Spleen (tissue), 13 donors: ENCODE measurements at places on chromosomes 13 and 19.

GRCh38 chr13:113923376-113924063 is 50.4 kb downstream of the C13orf46 start:
- peak; percentile 28 for DNase-seq

- no peak for DNase-seq
Observed at GRCh38 chr13:85970727-85971126, 171.5 kb upstream of the SLITRK6 start.

- no peak for DNase-seq
Observed at GRCh38 chr19:31352782-31353651, 3.8 kb upstream of the TSHZ3 start.

GRCh38 chr19:16895467-16896145 is 6.8 kb downstream of the F2RL3 start:
- no peak for DNase-seq

GRCh38 chr13:50990818-50991506 is 81.4 kb downstream of the RNASEH2B start:
- DNase-seq: no peak

DNA sequence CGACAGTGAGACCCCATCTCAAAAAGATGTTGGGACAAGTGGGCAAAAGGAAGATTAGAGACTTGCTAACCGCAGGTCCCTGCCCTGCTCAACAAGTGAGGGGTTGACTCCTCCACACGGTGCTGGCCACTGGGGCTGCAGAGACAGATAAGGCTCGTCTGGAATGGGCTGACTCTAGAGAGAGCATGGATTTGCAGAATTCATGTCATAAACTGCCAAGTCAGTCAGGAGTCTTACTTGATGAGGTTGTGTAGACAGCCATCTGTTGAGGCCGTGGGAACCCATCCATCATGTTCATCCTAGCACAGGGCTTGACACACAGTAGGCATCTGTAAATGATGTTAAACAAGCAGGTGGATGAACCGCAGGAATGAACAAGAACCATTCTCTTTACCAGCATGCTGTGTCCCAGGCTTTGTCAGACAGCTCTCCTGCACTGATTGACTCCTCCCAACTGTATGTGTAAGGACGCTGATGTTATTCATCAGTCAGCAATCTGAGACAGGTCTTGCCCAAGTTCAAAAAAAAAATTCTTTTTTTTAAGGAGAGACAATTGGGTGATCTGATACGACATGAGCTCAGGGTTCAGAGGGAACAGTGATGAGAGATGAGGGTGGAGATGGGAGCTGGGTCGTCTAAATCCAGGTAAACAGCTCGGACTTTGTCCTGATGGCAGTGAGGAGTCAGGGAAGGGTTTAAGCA is 8.8 kb downstream of the PAF1 start:
- DNase-seq: no peak

GRCh38 chr19:49423985-49424303 is 703 bp upstream of the PTH2 start:
- DNase-seq: no peak

GRCh38 chr19:31511696-31512095 is 162.5 kb upstream of the TSHZ3 start:
- DNase-seq: no peak

DNA sequence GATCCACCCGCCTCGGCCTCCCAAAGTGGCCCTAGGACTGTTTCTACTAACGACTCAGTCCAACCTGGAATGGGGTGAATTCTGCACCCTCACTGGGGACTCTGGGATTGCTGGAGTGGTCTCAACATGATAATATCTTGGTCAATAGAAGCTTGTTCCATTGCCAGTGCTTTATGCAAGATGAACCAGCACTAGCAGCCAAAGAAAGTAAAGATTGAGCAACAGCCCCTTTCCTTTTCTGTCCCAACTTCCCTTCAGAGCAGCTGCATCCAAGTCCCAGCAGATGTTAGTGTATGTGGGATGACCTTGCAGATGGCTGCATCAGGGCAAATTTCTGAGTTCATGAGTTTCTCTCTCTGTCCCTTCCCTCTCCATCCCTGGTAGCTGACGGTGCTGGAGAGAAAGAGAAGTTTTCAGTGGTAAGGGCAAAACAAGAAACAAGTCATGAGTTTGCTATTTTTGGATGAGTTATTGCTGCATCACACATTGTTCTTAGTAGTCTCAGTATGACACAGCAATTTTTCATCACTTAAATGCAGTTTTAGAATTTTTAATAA is 183.6 kb upstream of the EDNRB start:
- no peak for DNase-seq

- no peak for DNase-seq
Observed at GRCh38 chr13:67857581-67858310, 627.6 kb upstream of the PCDH9 start.

GRCh38 chr13:39888865-39889810 is 233.7 kb downstream of the COG6 start:
- no peak for DNase-seq

DNA sequence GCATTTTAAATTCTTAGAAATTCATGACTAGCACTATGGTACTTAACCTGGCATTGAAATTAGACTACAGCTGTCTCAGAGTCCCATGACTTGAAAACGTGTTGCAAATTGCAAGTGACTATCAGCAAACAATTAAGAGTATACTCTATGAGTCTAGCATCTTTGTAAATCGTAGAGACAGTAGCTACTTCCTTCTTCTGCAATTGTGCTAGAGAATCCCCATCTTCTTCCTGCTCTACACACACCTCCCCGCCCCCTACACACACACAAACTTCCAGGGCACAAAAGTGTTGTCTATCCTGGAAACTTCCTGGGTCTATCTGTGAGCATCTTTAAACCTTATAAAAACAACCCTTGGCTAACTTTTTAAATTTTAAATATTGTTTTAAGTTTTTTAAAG is 35.2 kb upstream of the MIR17HG start:
- DNase-seq: no peak

DNA sequence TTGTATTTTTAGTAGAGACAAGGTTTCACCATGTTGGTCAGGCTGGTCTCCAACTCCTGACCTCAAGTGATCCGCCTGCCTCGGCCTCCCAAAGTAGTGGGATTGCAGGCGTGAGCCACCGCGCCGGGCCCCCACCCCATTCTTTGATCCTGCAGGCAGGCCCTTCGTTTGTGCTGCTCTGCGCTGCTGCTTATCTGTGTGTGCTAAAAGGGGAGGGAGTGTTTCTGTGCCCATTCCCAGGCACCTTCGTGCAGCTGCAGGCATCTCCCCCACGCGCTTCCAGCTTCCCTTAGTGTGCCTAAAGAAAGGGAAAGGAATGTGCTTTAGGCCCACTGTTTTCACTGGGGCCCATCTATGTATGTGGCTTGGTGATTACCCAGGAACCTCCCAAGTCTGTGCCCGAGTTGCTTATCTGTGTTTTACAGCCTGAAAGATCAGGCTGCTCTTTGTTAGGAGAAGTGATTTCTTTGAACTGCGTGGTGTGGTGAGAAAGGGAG is 27.2 kb downstream of the EPN1 start:
- DNase-seq: peak; percentile 62

DNA sequence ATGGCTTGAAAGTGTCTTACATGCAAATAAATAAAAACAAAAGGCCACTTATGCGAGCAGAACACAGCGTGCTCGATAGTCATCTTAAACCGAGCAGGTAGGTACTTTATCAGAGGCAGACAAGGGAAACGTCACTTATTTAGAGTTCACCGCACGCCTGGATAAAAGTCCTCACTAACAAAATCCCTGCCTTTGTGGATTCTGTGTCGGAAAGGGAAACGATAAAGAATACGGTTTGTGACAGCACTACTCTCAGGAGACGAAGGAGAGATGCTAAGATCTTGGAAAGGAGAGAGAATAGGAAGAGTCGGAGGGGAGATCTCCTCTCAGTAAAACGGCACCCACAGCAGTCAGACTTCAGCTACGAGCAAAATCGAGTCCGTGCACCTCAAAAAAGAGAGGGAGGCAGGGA is 581 bp downstream of the RCBTB1 start:
- no peak for DNase-seq

- no peak for DNase-seq
Observed at GRCh38 chr19:28785971-28786370, 427.0 kb downstream of the UQCRFS1 start.

GRCh38 chr13:101082441-101082840 is 333.9 kb downstream of the NALCN start:
- no peak for DNase-seq

DNA sequence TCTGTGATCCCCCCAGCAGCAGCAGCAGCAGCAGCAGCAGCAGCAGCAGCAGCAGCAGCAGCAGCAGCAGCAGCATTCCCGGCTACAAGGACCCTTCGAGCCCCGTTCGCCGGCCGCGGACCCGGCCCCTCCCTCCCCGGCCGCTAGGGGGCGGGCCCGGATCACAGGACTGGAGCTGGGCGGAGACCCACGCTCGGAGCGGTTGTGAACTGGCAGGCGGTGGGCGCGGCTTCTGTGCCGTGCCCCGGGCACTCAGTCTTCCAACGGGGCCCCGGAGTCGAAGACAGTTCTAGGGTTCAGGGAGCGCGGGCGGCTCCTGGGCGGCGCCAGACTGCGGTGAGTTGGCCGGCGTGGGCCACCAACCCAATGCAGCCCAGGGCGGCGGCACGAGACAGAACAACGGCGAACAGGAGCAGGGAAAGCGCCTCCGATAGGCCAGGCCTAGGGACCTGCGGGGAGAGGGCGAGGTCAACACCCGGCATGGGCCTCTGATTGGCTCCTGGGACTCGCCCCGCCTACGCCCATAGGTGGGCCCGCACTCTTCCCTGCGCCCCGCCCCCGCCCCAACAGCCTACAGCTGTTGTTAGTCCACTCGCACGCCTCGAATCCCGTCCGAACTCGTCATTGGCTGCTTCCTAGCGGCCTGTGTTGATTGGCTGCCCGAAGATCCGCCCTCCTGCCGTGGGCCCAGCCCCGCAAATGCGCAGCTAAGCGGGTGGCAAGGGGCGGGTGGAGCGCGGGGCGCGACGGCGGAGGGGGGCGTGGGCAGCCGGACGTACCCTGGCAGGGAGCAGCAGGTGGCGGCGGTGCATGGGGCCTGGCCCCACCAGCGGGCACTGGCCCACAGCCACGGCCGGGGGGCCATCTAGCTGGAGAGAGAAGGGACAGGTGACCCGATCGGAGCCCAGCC is 1.4 kb upstream of the SIX5 start:
- DNase-seq: peak; percentile 98

- no peak for DNase-seq
Observed at GRCh38 chr13:20825477-20825875, 51.7 kb upstream of the EEF1AKMT1 start.

GRCh38 chr13:95250961-95251360 is 50.3 kb downstream of the ABCC4 start:
- no peak for DNase-seq

DNA sequence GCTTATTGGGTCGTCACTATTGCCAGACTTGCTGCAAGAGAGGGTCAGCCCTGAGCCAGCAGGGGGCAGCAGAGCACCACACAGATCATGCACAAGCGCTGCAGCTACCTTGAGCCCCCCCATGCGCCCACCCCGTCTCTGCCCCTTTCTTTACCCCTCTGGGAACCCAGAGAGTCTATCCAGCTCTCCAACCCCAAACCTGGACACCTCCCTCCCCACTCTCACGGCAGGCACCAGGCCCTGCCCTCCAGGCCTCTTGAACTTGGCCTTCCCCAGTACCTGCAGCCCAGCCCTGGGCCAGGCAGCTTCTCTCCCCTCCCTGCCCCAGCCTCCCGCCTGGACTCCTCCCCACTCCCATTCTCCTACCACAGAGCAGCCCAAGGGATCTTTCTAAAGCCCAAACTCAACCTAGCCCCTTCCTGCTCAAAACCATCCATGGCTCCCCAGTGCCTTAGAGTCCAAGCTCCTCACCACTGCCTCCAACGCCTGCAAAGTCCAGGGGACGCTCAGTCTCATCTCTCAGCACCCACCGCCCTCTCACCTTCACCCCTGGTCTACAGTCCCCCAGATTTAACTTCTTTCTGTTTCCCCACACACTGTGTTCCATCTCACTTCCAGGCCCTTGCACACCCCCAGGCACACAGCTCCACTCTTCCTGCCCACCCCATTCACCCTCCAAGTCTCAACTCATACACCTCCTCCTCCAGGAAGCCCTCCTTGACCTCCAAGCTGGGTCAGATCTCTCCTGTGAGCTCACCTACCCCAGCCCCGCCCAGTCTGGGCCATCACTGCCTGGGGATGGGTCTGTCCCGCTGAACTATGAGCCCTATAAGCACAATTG is 9.4 kb upstream of the CEACAM16 start:
- peak; percentile 90 for DNase-seq

DNA sequence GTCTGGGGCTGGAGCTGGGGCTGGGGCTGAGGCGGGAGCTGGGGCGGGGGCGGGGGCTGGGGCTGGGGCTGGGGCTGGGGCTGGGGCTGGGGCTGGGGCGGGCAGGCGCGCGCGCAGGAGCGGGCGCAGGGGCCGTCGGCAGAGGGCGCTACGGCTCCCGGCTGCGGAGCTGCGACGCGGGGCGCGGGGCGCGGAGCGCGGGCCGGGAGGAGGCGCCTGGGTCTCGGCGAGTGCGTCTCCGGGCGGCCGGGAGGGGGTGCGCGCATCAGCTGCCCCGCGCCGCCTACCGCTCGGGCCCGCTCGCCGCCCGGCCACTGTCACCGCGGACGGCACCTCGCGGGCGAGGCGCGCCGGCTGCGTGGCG is 422 bp upstream of the MTUS2 start:
- no peak for DNase-seq

- DNase-seq: peak; percentile 94
Observed at GRCh38 chr19:42108527-42109389, 23.5 kb downstream of the POU2F2 start.

DNA sequence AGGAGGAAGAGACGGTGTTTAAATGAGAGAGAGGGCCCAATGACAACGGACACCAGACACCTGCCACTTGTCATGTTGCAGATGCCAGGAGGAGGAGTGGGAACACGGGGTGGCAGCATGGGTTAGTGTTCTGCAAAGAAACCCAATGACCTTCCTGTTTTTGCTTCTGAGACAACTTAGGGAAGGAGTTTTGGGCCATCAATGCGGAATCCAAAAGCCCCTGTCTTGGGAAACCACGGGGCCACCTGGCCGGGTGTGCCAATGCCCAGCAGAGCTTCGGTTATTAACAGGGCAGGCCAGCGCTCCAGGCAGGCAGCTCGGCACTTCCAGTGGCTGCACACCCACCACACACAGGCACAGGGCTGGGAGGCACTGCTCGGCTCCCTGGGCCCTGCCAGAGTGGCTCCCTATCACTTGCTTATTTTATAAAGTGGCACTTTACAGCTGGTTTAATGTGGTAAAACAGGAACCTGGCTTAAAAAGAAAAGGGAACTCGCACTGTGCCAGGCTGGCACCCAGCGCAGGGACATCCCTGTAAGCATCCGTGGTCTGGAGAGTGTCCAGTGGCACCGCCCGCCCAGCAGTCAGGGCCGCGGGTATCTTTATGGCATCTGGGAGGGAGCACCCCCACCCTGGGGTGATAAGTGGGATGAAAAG is 19.1 kb downstream of the ELL start:
- peak; percentile 85 for DNase-seq

DNA sequence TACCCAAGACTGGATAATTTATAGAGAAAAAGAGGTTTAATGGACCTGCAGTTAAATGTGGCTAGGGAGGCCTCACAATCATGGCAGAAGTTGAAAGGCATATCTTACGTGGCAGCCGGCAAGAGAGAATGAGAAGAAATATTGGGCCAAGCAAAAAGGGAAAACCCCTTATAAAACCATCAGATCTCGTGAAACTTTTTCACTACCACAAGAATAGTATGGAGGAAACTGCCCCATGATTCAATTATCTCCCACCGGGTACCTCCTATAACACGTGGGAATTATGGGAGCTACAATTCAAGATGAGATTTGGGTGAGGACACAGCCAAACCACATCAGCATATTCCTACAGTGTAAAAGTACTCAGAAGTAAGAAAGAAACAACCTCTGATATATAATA is 4.7 kb upstream of the KBTBD7 start:
- DNase-seq: no peak

GRCh38 chr13:86601351-86601750 is 802.1 kb upstream of the SLITRK6 start:
- no peak for DNase-seq
